Lung (tissue), 17 donors: ENCODE measurements at places on chromosomes 5 and 9. TPM values are rescaled to one million over a fixed set of nuclear protein-coding genes. Genes with fewer than 3 reads are reported as not detected.

- H3K4me3 ChIP-seq = no peak overlapping the region
- no peaks in the 10 kb centered on the region for H3K27me3 ChIP-seq
- H3K27ac ChIP-seq = no peak overlapping the region
- no peaks in the 10 kb centered on the region for H3K4me1 ChIP-seq
These were observed 93.0 kb downstream of the SUSD1 start for GRCh38 chr9:112081918-112082729.

- H3K36me3 ChIP-seq = no peaks in the 10 kb centered on the region
- H3K27me3 ChIP-seq = no peaks in the 10 kb centered on the region
- no peaks in the 10 kb centered on the region for H3K4me1 ChIP-seq
These were observed 28.0 kb downstream of the PIP5K1B start for GRCh38 chr9:68733021-68733405.

DNA sequence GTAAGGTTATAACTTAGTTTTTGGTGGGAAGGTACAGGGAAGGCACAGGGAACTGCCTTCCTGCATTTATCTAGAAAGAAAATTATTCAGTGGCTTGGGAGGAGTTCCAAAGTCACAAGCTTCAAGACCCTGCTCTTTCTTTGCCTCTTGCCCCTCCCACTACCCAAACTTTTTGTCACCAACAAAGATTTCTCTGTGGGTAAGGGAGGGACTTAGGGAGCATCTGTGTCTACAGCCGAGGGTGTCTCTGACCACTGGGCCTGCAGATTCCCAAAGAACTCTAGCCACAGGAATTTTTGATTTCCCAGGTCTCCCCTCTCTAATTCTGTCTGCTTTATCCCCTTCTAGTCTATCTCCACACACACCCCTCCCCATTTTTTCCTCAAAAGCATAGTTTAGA, 2.1 kb downstream of the ECSCR start:
- DNase-seq = no peak
- peak overlapping the region; percentile 29 for H3K27ac ChIP-seq
- no peaks in the 10 kb centered on the region for H3K27me3 ChIP-seq
- peaks cover 5% of the 10 kb centered on the region for H3K4me1 ChIP-seq
- H3K4me3 ChIP-seq = peak overlapping the region; percentile 3
- no peaks in the 10 kb centered on the region for H3K36me3 ChIP-seq

- no peaks in the 10 kb centered on the region for H3K27me3 ChIP-seq
- H3K4me1 ChIP-seq = peaks cover 42% of the 10 kb centered on the region
- DNase-seq = no peak
- H3K27ac ChIP-seq = no peak overlapping the region
- H3K36me3 ChIP-seq = no peaks in the 10 kb centered on the region
- H3K4me3 ChIP-seq = no peak overlapping the region
These were observed 61.0 kb downstream of the ZNF608 start for GRCh38 chr5:124685404-124685930.

DNA sequence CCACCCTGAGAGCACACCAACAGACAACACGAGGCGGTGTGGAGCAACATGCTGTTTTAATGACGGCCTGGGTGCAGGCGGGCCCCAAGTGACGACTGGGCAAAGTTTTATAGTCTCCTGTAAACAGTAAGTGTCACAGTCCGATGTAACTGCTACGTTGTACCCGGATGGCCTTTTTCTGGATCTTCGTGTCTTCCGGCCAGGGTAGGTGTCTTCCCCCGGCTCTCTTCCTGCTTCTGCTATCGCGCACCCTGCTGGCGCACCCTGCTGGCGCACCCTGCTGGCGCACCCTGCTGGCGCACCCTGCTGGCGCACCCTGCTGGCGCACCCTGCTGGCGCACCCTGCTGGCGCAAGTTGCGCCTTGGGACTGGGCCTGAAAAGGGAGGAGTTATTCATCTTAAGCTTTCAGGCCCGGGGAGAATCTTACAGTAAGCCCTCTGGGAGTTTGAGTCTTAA, 143.0 kb upstream of the TARS1 start:
- no peaks in the 10 kb centered on the region for H3K36me3 ChIP-seq
- no peak for DNase-seq
- H3K4me1 ChIP-seq = no peaks in the 10 kb centered on the region
- H3K27me3 ChIP-seq = no peaks in the 10 kb centered on the region

GRCh38 chr9:102428305-102428704, 566.8 kb upstream of the CYLC2 start:
- no peaks in the 10 kb centered on the region for H3K36me3 ChIP-seq
- no peak overlapping the region for H3K4me3 ChIP-seq
- H3K27me3 ChIP-seq = no peaks in the 10 kb centered on the region
- no peak for DNase-seq

DNA sequence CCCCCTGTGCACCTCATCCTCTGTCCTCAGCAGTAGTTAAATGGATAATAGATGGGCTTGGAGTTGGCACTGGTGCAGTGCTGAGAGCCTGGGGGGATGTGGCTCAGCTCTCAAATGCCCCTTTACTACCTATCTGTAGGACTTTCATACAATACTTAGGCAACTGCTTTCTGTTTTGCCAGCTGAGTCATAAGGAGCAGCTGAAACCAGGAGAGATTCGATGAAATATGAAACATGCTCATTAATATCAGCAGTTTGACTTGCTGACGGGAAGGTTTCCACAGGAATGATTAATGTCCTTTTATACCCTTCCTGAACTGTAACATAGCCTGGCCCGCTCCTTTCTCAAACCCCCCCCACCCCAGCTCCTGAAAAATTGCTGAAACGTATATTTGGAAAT, 142.6 kb downstream of the SAXO1 start:
- no peak for DNase-seq
- H3K36me3 ChIP-seq = peaks cover 2% of the 10 kb centered on the region
- no peaks in the 10 kb centered on the region for H3K4me1 ChIP-seq

GRCh38 chr9:109264877-109265587, 55.8 kb downstream of the EPB41L4B start:
- H3K4me1 ChIP-seq = peaks cover 8% of the 10 kb centered on the region
- no peak for DNase-seq
- no peak overlapping the region for H3K27ac ChIP-seq
- H3K4me3 ChIP-seq = no peak overlapping the region
- no peaks in the 10 kb centered on the region for H3K36me3 ChIP-seq

DNA sequence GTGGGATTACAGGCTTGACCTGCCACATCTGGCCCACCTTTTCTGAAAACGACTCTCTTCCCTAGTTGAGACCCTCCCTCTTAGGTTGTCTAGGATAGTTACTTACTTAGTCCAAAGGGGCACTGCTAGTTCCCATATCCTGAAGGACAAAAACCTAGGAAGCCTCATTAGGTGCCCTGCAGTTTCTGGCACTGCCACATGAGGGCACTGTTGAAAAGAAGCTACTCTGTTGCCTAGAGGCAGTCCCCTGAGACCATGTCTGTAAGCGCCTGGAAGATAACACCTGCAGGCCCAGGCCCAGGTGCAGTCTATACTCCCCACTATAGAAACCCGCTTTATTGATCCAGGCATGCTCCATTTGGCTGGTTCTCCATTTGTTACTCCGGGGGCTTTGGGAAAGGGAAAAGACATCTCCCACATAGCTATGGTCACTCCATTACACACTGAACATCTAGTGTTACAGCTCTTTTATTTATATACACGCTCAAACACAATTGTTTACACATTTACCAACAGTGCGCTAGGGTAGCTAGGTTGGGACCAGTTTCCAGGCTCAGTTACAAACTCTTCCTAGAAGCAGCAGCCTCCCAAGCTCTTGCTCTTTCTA, 73.4 kb upstream of the PPARGC1B start:
- H3K4me1 ChIP-seq = no peaks in the 10 kb centered on the region
- H3K4me3 ChIP-seq = no peak overlapping the region
- no peaks in the 10 kb centered on the region for H3K36me3 ChIP-seq
- no peaks in the 10 kb centered on the region for H3K27me3 ChIP-seq

GRCh38 chr5:1474866-1475543, 29.8 kb upstream of the SLC6A3 start:
- H3K4me1 ChIP-seq = peaks cover 3% of the 10 kb centered on the region
- no peak overlapping the region for H3K27ac ChIP-seq
- no peaks in the 10 kb centered on the region for H3K27me3 ChIP-seq
- H3K4me3 ChIP-seq = no peak overlapping the region

DNA sequence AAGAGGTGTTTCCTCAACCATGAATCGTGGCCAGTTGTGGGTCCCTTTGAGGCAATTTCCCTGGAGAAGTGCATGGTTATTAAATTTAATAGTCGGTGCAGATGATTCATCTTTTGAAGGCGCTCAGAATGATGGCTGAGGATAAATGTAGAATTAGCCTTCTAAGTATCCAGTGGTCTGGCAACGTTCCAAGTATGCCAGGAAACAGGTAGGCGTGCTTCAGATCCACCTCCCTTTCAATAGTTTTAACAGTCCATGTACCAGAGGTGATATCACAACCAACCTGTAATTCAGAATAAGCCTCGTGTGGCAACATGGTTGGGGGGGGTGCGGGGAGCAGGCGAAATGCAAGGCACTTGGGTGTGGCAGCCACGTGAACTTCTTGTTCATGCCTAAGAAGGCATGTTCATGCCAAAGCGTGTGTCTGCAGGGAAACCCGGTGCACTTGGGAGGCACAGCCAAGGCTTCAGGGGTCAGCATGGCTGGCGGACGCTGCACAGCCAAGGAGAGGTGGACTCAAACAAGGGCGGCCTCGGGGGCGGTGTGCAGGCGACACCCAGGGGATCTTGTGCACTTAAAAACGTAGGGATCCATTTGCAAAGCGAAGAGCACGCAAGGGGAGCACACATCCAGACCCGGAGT, 5.2 kb upstream of the NKD2 start:
- H3K27me3 ChIP-seq = no peaks in the 10 kb centered on the region
- no peak overlapping the region for H3K4me3 ChIP-seq
- peak; percentile 13 for DNase-seq
- no peaks in the 10 kb centered on the region for H3K36me3 ChIP-seq

- H3K27ac ChIP-seq = no peak overlapping the region
- H3K4me1 ChIP-seq = no peaks in the 10 kb centered on the region
- H3K36me3 ChIP-seq = no peaks in the 10 kb centered on the region
- H3K27me3 ChIP-seq = no peaks in the 10 kb centered on the region
These were observed 100.2 kb downstream of the SLC25A46 start for GRCh38 chr5:110838961-110839360.

DNA sequence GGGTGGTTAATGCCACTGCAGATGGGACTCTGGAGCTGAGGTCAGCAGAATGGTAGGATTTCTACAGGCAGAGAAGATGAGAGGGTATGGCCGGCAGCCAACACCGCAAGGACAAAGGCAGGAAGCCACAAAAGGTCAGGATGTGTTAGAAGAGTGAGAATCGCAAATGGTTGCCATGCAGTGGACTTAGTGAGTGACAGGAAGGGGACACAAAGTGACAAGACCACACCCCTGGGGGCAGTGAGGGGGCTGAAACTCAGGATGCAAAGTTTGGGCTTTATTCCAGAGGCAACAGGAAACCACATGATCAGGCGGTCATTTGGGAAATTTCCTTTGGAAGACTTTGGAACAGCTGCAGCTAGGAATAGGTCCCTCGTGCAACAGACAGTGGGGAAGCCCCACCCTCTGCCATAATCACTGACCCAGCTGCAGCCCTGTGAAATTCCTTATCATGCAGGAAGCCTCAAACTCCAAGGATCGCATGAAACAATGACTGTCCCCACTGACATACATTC, 14.2 kb upstream of the CCDC180 start:
- H3K4me3 ChIP-seq = no peak overlapping the region
- no peaks in the 10 kb centered on the region for H3K27me3 ChIP-seq
- H3K36me3 ChIP-seq = peaks cover 27% of the 10 kb centered on the region
- no peak overlapping the region for H3K27ac ChIP-seq

GRCh38 chr5:134948911-134949310, 18.8 kb upstream of the CATSPER3 start:
- no peak overlapping the region for H3K4me3 ChIP-seq
- no peaks in the 10 kb centered on the region for H3K27me3 ChIP-seq
- H3K36me3 ChIP-seq = no peaks in the 10 kb centered on the region
- H3K4me1 ChIP-seq = no peaks in the 10 kb centered on the region
- no peak for DNase-seq

DNA sequence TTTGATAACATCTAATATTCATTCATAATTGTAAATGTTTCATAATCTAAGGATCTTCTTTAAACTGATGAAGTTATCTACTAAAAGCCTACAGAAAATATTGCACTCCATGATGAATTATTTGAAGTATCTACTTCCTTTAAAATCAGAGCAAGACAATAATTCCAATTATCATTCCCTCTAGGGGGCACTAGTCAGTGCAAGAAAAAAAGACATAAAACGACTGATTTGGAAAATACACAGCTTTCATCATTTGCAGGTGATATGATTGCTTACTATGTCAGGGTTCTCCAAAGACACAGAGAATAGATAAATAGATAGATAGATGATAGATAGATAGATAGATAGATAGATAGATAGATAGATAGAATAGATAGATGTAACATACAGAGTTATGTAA, 13.5 kb upstream of the GRM6 start:
- H3K36me3 ChIP-seq = no peaks in the 10 kb centered on the region
- no peak overlapping the region for H3K4me3 ChIP-seq
- no peaks in the 10 kb centered on the region for H3K4me1 ChIP-seq
- H3K27me3 ChIP-seq = no peaks in the 10 kb centered on the region

- no peak overlapping the region for H3K27ac ChIP-seq
- H3K27me3 ChIP-seq = no peaks in the 10 kb centered on the region
- DNase-seq = no peak
- H3K4me1 ChIP-seq = peaks cover 7% of the 10 kb centered on the region
- no peak overlapping the region for H3K4me3 ChIP-seq
- no peaks in the 10 kb centered on the region for H3K36me3 ChIP-seq
These were observed 16.3 kb downstream of the XRCC4 start for GRCh38 chr5:83093692-83094091.

- no peak overlapping the region for H3K27ac ChIP-seq
- H3K4me1 ChIP-seq = peaks cover 1% of the 10 kb centered on the region
- H3K4me3 ChIP-seq = no peak overlapping the region
- H3K36me3 ChIP-seq = no peaks in the 10 kb centered on the region
These were observed 2.4 kb upstream of the RNF145 start for GRCh38 chr5:159211729-159212174.

GRCh38 chr5:106415541-106415940, 1255.2 kb downstream of the EFNA5 start:
- no peak for DNase-seq
- H3K27ac ChIP-seq = no peak overlapping the region
- no peak overlapping the region for H3K4me3 ChIP-seq
- no peaks in the 10 kb centered on the region for H3K36me3 ChIP-seq
- H3K4me1 ChIP-seq = no peaks in the 10 kb centered on the region
- H3K27me3 ChIP-seq = no peaks in the 10 kb centered on the region

GRCh38 chr9:4119778-4120554, 179.9 kb downstream of the GLIS3 start:
- H3K27ac ChIP-seq = no peak overlapping the region
- no peak overlapping the region for H3K4me3 ChIP-seq
- no peak for DNase-seq
- no peaks in the 10 kb centered on the region for H3K4me1 ChIP-seq
- no peaks in the 10 kb centered on the region for H3K27me3 ChIP-seq
- peaks cover 3% of the 10 kb centered on the region for H3K36me3 ChIP-seq

The OR1J1 gene
- not detected for total RNA-seq

The KCNV2 gene
- not detected for total RNA-seq

The PCDHGA8 gene
- total RNA-seq = 1.9 TPM

The SLC6A3 gene
- 0.85 TPM for total RNA-seq

The TAF11L10 gene
- total RNA-seq = not detected

The HMMR gene
- total RNA-seq = 1.2 TPM

The C1QTNF2 gene
- 2.1 TPM for total RNA-seq
